ENCODE measurements at places on chromosomes 4 and X.

GRCh38 chr4:159395693-159396092, 292.8 kb downstream of the RAPGEF2 start:
- DNase-seq: peak; percentile 33

GRCh38 chr4:46933686-46934085, 24.6 kb upstream of the COX7B2 start:
- DNase-seq: no peak

GRCh38 chrX:131170148-131170547, 112.0 kb downstream of the ARHGAP36 start:
- no peak for DNase-seq

GRCh38 chr4:185318679-185319078, 77.0 kb downstream of the LRP2BP start:
- peak; percentile 48 for DNase-seq

DNA sequence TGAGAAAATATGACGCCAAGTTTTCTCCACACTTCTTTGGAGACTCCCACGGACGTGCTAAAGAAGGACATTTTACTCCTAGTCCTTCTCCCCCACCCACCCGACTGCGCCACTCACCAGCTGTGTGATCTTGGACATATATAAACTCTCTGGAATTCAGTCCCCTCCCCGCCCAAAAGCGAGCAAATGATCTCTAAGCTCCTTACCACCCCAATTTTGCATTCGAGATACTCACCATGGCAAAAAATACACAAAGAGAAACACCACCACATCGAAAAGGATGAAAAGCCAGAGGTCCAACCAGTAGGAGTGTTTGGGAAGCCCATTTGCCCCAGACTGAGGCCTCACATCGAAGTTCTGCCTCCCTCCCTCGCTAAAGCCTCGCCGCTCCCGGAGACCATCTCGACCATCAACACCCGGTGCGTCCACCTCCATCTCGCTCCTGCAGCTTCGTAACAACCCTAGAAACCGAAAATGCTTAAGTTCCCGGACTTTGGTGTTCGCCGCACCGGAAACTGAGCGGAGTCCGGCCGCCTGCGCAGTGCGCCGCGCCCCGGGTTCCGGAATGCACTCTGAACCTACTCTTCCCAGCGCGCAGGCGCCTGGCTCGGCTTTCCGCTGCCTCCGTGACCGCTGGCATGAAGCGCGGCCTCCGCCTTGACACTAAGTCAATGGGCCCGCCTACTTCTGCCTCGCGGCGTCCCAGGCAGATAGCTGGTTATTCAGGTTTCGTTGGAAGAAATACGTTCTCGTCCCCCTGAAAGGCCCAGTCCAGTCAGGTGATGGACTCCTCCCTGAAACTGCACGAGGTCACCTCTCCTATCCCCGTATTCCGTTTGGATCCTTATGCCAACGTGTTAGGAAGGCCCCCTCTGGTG, 21.6 kb downstream of the FABP2 start:
- DNase-seq: peak; percentile 93

DNA sequence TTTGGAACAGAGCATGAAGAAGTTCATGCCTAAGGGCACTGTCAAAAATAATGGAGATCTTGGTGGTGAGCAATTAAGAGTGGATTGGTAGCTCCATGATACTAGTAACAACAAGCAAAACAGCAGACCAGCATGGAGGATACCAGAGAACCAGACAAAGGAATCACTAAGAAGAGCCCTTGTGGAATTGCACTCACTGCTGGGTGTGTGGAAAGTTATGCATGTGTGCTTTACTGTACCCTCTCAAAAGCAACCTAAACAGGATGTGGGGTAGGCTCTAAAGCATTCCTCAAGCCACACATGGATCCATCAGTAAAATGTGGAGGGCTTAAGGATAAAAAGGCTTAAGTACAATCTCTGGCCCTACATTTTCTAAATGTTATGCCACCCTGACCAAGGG, 69.5 kb downstream of the AR start:
- peak; percentile 82 for DNase-seq
